ENCODE measurements at places on chromosomes 16 and 17.

DNA sequence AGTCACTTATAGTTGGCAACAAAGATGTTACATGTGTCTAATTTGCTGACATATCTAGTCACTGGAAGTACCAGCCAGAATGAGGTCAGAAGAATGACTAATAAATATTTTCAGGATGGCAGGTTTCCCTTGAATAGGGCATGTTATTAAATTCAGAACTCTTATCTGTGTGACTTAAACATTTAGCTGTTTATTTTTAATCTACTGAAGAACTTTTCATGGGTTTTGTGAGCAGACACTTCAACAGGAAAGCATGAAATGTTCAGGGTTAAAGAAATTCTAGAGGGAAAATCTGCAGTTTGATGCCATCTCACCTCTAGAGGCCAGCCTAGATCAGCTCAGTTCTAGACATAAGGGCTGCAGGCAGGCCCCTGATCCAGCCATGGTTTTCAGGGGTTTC, 13.2 kb downstream of the JPT2 start:
- no peak for DNase-seq

DNA sequence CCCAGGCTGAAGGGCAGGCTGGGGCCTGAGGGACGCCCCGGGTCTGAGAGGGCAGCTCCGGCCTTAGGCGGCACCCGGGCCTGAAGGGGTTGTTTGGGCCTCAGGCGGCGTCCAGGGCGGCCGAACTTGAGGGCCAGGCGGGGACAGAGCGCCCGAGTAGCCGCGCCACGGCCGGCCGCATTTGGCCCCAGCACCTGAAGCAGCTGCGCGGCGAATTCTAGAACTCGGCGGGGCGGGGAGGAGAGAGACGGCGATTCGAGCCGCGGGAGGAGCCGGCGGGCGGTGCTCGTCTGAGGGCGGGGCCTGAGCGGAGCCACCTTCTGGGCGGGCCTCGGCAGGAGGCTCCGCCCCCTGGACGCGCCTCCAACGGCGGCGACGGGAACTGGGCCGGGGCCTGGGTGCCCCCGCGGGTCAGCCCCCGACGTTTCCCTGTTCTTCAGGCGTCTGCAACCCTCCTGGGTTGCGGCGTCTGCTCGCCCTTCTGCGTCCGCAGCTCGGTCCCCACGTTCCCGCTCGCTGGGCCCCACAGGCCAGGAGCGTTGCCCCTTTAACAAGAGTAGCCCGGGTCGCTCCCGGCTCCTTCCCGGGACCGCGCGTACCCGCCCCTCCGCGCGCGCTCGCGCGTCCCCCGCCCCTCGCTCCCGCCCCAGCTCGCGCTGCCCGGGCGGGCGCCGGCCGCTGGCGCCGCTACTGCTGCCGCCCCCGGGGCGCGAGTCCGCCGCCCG, at the start of the genes INCA1 and KIF1C:
Gene INCA1, minus strand, starts transcription at position 221 of the 725 bp plus-strand sequence. CDS start 3,085 bp downstream, outside the sequence.
Gene KIF1C, plus strand, starts transcription at position 649 of the 725 bp plus-strand sequence. CDS start 2,297 bp downstream, outside the sequence.
- DNase-seq = peak; percentile 86

DNA sequence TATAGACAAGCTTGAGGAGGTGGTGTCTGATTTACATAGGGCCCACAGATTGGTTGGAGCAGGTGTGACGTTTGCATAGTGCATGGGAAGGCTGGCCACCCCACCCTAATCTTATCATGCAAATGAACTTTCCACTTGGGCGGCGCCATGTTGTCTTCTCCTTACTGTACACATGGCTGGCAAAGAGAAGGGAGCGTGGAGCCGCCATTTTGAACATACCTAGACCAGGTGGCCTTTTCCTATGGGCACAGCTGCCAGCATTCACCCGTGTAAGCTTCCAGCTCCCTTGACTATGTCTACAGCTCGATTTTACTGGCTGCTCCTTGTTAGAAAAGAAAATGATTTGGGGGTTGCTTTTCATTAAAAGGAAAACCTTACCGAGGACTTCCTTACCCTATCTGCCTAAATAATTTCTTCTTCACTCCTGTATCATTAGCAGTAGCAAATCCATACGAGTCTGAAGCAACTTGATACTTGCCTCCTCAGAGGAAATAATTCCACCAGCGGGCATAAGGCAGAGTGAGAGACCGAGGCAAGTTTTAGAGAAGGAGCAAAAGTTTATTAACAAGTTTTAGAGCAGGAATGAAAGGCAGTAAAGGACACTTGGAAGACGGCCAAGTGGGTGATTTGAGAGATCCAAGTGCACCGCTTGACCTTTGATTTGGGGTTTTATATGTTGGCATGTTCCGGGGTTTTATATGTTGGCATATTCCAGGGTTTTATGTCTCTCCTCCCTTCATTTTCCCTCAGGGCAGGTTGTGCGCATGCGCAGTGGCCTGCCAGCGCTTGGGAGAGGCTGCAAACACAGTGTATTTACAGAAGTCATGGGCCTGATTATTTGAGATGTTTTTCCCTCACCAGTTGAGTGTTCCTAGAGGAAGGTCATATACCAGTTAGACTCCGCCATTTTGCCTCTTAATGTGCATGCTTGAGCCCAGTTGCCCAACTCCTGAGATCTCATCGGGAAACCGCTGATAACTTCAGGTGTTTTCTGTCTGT, 65.7 kb downstream of the MARF1 start:
- DNase-seq = no peak

- no peak for DNase-seq
Observed at GRCh38 chr17:2102931-2103809, 48.3 kb downstream of the HIC1 start.

DNA sequence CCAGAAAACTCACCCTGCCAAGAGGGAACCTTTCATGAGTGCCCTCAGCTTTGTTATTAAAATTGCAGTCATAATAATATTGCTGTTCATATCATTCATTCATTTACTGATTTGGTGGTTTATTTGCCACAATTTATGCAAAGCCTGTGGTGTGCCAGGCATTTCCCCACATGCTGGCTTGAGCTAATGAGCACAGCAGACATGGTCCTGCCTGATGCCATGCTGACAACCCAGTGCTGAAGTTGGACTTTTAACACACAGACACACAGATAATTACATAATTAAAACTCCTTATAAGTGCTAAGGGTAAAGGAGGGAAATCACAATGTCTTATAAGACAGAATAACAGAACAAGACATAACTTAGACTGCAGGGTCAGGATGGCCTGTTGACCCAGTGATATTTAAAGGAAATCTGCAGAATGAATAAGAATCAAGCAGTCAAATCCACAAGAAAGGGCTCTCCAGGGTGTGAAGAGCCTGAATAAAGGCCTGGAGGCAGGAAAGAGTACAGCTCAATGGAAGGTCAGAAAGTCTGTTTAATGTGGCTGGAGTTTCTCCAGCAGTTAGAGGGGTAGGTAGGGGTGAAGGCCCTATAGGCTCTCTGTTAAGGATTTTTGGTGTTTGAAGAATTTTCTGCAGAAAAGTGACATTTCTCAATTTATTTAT, 196.9 kb upstream of the CDH11 start:
- no peak for DNase-seq

DNA sequence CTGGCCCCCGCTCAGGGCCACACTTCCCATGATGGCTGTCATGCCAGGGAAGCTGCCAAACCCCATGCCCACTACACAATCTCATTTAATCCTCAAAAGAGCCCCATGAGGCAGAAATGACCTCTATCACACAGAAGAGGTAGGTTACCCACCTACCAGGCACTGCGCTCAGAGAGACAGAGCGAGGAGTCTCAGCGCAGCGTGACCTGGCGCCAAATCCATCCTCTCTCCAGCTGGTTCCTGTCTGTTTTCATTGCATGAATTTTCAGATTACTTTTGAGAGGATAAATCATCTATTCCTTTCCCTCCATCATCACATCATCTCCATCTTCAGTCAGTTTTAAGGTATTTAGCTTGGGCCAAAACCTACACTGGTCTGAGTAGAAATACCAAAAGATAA, 101.5 kb upstream of the DNAH17 start:
- no peak for DNase-seq

GRCh38 chr17:35577830-35578196, 558 bp downstream of the PEX12 start:
- no peak for DNase-seq

GRCh38 chr17:51056813-51057510, 63.7 kb downstream of the SPAG9 start:
- peak; percentile 17 for DNase-seq

GRCh38 chr16:12021578-12022253, 45.2 kb downstream of the SNX29 start:
- no peak for DNase-seq

DNA sequence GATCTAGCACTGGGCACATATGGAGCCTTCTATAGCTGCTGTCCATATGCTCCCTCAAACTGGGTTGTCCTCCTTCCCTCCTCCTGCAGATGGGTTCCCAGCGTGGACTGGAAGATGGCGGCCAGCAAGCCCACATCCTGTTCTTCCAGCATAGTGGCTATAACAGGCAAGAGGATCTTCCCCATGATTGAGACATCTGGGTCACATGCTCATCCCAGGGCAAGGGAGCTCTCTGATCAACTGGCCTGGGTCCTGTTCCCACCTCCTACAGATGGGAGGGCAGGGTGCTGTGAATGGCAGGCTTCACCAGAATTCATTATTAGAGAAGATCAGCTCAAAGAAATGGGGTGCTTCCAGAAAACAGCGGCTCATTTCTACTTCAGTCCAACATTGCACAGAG, 210.2 kb downstream of the PARN start:
- DNase-seq = no peak

DNA sequence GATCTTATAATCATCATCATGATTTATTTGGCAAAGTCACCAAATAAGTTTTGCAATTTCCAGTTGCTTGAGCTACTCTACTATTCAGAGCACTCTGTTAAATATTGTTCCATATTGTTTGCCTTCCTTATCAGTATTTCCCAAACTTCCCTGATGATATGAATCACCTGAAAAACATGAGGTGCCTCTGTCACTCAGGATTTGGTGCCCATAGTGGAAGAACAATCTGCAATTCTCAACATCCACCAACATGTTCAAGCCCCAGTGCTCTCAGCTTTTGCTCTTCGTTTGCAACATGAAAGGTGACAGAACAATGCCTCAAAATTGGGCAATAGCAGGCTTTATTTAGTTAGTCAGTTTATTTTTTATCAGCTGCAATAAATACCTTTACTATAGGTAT, 28.6 kb upstream of the WSB1 start:
- DNase-seq = no peak

DNA sequence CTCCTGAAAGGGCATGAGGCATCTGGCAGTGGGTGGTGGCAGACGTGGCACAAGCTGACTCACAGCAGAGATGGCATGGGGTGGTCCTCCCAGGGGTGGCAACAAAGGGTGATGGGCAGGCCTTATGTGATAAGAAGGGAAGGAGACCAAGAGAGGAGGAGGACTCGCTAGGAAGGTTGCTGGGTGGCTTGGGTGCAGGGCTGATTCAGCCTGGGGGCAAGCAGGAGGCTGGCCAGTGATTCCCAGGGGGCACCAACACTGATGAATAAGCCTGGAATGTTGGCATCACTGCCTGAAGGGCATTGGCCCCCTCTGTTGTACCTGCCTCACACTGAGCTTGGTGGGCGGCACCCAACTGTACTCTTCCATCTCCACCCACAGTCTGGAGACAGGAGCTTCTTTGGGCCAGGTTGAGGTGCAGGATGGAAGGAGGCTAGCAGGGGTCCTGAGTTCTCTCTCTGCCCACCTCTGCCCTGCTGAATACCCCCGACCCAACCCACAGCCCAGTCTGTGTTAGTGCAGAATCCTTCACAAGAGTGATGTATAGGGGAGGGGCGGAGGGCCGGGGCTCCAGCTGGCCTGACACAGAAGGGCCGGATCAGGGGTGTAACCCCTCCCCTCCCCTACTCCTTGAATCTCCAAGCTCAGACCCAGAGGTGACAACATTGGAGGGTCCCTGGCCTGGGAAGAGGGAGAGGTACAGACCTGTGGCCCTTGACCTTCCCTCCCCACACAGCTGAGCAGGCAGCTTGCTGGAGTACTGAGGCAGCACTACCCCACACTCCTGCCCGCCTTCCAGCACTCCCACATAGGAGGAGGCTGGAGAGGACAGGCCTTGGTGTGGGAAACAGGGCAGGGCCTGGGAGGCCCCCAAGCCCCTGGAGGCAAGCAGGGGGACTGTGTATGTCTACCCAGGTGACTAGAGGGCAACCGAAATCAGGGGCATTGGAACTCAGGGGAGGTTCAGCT, 2.6 kb downstream of the STAC2 start:
- no peak for DNase-seq

DNA sequence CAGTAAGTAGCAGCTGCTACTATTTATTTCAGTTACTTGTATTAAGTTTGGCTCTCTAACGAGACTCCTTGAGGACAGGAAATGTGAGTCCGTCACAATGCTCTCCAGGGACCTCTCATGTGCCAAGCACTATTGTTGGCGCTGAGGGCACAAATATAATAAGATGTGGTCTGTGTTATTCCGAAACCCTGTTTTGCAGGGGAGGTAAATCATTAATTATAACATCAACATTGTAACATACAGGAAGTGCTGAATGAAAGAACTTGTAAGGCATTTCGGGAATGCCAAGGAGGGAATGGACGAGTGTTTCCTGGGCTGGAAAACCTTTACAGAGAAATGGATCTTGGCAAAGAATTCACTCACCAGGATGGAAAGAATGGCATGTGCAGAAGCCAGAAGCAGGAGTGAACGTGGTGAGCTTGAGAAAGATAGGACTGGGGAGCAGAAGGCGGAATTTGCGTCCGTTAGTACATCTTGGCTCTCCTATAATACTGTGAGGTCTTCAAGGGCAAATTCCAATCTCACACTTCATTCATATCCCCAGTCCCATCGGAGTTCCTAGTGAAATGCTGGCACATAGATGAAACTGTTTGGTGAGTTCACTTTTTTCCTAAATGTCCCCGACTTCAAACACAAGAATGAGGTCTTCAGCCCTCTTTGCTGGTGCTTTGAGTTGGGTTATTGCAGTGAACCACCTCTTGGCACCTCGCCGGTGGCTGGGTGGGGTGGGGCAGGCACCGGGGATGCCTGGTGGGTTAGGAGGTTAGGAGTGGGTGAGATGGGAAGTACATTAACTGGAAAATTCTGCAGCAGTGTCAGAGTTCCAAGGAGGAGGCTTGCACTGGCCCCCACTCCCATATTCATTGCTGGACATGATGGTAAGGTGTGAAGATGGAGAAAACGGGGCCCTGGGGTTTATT, 11.5 kb downstream of the TAC4 start:
- no peak for DNase-seq

DNA sequence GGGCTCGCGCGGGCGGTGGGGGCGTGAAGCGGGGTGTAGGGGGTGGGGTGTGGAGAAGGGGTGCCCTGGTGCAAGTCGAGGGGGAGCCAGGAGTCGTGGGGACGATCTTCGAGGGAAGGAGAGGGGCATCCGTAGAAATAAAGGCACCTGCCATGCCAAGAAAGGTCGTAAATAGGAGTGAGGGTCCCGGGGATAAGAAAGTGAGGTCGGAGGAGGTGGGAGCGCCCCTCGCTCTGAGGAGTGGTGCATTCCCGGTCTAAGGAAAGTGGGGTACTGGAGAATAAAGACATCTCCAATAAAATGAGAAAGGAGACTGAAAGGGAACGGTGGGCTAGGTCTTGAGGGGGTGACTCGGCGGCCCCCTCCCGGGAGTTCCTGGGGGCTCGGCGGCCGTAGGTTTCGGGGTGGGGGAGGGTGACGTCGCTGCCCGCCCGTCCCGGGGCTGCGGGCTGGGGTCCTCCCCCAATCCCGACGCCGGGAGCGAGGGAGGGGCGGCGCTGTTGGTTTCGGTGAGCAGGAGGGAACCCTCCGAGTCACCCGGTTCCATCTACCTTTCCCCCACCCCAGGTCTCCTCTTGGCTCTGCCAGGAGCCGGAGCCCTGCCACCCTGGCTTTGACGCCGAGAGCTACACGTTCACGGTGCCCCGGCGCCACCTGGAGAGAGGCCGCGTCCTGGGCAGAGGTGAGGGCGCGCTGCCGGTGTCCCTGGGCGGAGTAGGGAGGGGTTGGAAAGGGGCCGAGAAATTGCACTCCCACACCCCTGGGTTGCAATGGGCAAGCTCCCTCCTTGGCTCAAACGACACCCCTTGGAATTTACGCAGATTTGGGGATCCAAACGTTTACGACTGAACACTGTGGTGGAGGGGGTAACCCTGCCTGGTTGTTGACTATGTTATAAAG, 888 bp downstream of the CDH1 start:
- no peak for DNase-seq

All from effector memory CD8-positive, alpha-beta T cell (primary cell).